Stimulated activated CD4-positive, alpha-beta T cell treated with anti-CD3 and anti-CD28 coated beads, Interleukin-15, amount 100 ng/mL, for 48 hours (primary cell): ENCODE measurements at places on chromosomes 3 and 15.

DNA sequence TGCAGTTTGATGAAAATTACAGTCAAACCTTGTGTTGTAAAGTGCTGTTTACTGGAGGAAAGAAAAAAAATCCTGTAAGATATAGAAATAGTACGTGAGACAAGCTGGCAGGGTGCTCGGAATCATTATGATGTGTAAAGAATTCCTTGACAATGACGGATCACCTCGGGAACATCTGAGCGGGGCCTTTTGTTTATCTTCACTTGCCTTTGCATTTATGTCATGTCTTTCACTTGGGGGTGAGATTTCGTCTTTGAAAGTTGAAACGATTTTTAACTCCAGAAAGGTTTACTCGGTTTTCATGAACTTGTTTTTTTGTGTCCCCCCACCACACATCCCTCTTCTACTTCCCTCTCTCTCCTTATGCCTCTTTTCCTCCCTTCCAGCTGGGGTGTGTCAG lies 128.3 kb upstream of the VEPH1 start:
- no peak for DNase-seq

- no peak for DNase-seq
Measured at GRCh38 chr3:73580343-73580742, 44.4 kb downstream of the PDZRN3 start.

DNA sequence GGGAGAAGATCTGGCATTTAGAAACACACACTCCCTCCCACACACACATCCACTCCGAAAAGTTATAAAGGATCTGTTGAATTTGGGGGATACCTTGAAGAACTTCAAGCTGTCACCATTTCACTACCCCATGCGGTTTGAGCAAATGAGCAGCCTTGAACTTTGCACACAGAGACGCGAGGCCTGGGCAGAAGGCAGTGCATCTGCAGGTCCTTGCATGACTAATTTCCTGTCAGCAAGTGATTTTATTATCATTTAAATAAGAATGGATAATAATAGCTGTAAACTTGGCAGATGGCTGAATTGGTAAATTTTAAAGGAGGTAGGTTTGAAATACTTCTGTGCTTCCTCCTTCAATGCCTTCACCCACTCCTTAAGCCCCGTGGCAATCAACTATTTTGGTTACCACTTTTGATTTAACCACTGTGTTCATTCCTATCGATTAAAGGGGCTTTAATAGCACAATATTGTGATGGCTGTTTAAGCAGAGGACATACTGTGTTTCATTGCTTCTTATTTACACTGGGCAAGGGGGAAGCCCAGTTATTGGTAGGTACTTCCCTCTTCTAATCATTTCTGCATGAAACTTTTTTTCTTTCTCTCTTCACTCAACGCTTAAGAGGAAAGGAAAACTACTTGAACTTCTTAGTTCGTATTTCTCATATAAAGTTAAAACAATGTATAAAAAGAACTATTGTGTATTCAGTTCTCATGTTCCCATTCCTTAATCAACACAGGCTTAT lies 108.1 kb downstream of the ROBO2 start:
- no peak for DNase-seq

GRCh38 chr15:40957581-40958051 lies 4.3 kb downstream of the CHAC1 start:
- no peak for DNase-seq

DNA sequence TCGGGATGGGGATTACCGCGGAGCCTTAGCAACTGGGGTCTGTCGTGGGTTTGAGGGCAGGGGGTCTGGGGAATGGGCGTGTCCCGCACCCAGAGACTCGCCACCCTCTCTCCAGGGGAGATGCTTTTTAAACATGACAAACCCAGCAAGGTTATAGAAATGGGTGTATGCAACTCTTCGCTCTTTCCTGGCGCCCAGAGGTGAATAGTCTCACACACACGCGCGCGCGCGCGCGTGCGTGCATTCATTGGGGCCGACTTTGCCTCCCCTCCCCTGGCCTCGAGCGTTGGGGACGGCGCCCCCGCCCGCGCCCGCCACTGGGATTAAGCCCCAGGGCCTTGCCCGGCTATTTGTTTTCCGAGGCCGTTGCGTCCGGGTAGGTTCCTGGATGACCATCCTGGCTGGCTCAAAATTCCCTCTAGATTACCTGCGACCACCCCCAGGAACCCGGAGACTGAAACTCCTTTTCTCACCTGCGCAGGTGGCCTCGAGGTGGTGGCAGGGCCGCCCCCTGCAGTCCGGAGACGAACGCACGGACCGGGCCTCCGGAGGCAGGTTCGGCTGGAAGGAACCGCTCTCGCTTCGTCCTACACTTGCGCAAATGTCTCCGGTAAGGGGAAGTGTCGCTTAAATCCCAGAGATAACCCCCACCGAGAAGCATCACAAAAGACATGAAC lies 777 bp downstream of the GPR160 start:
- DNase-seq, result no peak
